NCI-H1092 (cell line): ENCODE measurements at places on chromosomes 7 and 10.

- DNase-seq: no peak
Measured at GRCh38 chr10:93749218-93749799, 8.4 kb upstream of the LGI1 start.

DNA sequence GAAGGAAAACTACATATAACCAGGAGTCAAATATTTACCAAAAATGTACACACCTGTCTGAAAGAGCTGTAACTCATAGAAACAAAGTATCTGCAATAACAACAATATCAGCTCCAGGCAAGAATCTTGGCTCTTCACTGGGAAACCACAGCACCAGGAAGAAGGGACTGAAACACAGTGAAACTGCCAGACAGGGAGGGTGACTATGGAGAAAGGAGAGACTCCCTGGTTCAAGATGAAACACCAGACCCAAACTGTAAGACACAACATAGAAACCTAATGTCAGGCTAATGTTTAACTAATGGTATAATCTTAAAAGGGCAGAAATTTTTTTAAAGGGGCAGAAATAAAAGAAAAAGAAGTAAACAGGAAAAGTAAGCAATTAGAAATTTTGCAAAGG lies 11.5 kb upstream of the TAS2R39 start:
- no peak for DNase-seq

- no peak for DNase-seq
Measured at GRCh38 chr7:17600340-17600752, 301.9 kb downstream of the AHR start.

DNA sequence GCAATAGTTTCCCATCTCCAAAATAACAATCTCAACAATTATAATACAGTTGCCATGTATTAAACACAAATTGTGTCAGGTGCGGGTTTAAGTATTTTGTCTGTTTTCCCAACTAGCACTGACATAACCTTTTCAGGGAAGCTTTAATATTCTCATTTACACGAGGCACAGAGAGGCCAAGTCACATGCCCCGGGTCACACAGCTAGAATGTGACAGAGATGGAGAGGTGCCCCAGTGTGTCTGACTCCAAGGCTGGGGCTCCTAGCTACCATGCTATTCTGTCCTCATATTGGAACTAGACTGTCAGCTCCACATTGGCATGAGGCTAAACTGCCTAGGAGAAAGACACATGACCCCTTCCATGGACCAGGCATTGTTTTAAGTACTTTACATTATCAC lies 77.2 kb downstream of the COL13A1 start:
- DNase-seq: no peak

DNA sequence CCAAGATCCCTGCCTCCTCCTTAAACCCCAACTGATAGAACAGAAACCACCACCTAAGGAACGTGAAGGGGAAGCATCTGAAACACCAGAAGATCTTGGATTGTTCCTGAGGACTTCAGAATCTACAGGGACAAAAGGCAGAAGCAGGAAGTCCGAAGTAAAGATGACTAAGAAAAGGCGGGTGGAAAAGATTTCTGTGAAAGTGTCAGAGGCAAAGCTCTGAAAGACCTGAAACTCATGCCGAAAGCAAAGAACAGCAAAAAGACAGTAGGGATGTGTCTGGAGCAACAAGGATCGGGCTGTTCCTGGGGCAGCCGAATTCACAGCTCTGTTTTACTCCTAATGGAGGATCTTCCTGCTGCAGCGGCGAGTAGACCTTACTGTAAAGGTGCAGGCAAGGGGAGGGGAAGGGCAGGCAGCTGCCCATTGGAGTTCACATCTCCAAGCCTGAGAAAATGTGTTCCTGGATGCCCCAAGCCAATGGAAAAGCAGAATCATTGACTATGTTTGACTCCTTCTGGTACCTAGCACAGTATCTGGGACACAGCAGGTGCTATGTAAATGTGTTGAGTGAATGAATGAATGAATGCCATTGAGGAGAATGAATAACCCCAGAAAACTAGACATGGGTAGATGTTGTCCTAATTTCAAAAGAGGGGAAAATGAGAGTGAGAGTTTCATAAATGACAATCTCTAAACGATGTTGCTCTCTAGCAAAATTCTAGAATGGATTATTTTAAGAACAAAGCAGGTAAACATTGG lies 40.4 kb downstream of the PDIA4 start:
- DNase-seq: no peak

- DNase-seq: no peak
Measured at GRCh38 chr7:80726666-80727065, 88.2 kb downstream of the CD36 start.

GRCh38 chr7:103660455-103661371 lies 214.7 kb upstream of the SLC26A5 start:
- DNase-seq: no peak

GRCh38 chr10:86670290-86670811 lies 2.0 kb downstream of the LDB3 start:
- DNase-seq: no peak

- DNase-seq: no peak
Measured at GRCh38 chr7:116095396-116095795, 64.8 kb upstream of the TFEC start.

DNA sequence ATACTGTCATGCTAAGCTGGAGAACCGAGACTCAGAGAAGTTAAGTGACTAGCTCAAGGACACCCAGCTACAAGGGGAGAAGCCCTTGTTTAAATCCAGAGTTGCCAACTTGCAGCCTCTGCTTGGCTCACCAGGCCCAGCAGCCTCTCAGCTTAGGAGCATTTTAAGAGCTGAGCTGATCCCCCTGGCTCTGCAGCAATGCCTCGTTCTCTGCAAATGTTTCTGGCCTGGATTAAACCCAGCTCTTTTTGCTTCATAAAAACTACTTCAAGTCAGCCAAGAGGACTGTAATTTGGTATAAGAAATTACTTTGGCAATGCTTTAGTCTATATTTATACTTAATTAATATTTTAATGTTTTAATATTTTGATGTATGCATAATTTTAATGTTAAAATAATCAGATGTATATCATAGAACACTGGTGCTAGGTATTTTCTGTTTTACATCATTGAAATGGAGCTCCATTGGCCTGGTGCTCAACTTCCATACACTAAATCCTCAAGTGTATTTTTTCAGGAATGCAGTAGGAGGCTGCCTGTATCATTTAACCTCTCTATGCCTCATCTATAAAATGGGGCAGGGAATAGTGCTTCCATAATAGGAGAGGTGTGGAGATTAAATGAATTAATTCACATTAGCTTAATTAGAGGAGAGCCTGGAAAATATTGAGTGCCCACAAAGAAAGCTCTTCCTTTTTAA lies 184.2 kb downstream of the EMX2 start:
- no peak for DNase-seq

DNA sequence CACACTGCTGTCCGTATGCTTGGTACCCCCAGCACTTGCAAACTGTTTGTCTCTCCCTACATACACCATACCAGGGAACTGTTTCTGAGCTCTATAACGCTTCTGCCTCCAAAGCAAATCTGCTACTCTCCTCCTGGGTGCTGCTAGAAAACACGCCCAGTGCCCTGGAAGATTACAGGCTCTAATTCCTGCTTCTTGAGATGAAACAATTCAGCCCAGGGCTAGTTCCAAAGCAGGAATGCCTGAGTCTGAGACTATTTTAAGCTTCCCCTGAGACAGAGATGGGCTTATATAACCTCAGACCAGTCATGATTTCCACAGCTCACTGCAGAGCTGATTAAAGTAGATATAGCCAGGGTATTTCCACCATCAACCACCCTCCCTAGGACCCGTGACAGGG lies 327.1 kb downstream of the GPR158 start:
- DNase-seq: no peak

- no peak for DNase-seq
Measured at GRCh38 chr7:85749696-85750453, 563.0 kb upstream of the SEMA3D start.

DNA sequence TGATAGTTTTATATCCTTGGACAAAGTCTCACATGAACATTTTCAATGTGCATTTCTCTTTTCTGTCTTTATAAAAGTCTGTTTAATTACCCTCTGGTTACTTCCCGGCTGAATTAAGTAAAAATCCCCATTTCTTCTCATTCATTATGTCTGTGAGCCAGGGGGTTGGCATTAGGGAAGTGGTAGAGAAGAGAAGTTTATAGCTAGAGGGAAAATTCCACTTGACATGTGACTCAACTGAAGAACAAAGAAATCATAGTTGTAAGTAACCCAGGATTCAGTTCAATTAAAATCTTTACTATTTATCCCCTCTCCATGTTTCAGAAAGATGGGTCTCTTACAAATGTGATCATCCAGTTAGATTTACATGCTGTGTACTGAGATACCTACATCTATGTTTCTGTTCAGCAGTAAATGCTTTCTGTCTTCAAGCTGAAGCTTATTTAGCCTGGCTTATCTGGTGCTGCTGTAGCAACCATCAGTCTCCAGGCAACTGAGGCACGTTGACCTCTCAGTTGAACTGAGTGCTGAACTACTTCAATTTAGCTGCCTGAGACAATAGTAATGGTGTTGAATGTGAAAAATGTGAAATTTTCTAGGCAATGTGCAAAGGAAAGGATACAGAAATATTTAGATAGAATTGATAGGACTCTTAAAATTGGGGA lies 181.6 kb downstream of the MLLT10 start:
- DNase-seq: no peak

- no peak for DNase-seq
Measured at GRCh38 chr10:32393911-32394310, 47.0 kb upstream of the EPC1 start.

DNA sequence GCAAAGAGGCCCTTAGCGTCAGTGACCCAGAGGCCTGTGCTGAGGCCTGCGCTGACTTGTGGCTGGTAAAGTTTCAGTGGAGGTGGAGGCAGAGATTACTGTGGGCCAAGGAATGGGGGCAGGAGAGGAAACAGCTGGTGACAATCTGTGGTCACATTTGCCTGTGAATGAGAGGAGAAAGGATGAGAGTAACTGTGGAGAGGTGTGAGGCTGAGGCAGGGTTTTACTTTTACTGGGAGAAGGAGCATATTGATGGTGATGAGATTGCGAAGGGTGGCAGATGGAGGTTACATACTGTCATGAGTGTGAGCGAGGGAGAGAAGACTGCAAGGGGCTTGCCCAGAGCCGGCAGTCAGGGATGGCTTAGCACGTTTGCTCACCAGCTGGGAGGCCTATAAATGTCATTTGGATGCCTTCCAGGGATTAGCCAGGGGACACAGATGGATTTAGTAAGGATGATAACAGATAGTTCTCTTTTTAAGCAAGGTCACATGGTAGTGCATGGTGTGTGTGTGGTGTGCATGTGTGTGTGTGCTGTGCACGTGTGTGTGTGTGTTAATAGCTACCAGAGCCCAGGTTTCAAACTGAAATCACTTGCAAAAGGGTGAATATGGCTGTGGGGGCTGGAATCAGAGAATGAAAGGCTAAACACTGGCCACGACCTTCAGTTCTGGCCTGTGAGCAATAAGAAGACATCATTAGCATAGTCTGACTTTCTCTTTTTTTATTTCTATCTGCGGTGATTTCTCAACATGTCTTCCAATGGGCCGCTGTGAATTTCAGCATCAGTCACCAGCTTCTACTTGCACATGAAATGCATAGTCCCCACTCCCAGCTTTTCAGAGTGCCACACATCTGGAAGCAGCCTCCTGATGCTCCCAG lies 291.5 kb upstream of the ZNF32 start:
- DNase-seq: no peak

- no peak for DNase-seq
Measured at GRCh38 chr10:109650228-109650627, 273.1 kb downstream of the XPNPEP1 start.

GRCh38 chr10:14601872-14602725 lies 172.6 kb downstream of the FAM107B start:
- DNase-seq: no peak

GRCh38 chr10:75100764-75101291 lies 10.6 kb upstream of the SAMD8 start:
- no peak for DNase-seq

- DNase-seq: no peak
Measured at GRCh38 chr10:90162271-90162853, 461.0 kb downstream of the KIF20B start.

- DNase-seq: no peak
Measured at GRCh38 chr10:49175587-49176309, 12.4 kb downstream of the TMEM273 start.

DNA sequence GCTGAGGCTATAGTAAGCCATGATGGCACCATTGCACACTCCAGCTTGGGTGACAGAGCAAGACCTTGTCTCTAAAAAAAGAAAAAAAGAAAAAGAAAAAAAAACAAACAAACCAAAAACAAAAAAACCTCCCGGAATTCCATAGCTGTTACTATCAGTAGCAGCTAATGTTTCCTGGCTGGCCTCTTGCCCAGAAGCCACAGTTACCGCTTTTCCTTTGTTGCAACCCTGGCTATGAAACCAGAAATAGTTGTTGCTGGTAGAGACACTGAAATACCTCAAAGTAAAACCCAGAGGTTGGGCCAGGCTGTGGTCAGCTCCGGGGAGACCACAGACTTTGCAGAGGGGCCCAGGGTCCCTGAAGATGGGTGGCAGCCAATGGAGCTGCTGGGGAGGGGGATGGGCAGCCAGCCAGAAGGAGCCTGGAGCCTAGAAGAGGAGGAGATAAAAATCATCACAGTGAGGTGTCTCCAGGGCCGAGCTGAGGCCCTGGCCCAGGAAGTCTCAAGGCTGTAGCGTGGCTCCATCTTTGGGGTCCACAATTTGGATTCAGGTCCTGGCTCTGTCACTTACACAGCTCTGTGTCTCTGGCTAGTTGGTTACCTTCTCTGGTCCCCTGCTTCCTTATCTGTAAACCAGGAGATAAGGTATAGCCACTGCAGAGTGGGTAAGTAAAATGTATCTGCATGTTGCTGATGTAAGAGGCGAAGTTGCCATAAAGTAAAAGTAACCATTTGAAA lies 3.4 kb upstream of the CHST12 start:
- DNase-seq: peak; percentile 55

GRCh38 chr10:128074589-128074988 lies 51.6 kb downstream of the MKI67 start:
- DNase-seq: no peak

GRCh38 chr10:61896854-61897661 lies 4.4 kb upstream of the ARID5B start:
- no peak for DNase-seq

DNA sequence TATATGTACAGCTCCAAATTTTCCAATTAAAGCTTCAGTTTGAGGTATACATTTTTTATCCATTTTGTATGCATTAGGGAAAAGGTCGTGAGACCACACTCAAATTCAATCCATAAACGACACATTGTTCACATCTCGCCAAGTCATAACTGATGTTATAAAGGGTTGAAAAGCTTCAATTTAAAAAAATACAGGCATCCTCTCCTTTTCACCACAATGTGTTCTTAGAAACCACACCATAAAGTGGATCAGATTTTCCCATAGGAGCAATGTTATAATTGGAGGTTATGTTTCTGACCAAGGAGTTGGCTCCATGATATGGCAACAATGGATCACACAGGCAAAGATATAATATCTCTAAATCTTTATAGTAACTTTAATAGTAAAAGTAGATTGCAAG lies 663.6 kb downstream of the PARD3 start:
- no peak for DNase-seq

GRCh38 chr10:113680190-113681111 lies 739 bp downstream of the CASP7 start:
- DNase-seq: no peak

GRCh38 chr10:94088926-94089381 lies 95.2 kb downstream of the PLCE1 start:
- DNase-seq: no peak

GRCh38 chr7:96016735-96017134 lies 244.4 kb downstream of the DYNC1I1 start:
- no peak for DNase-seq
